Activated T-cell treated with anti-CD3 and anti-CD28 coated beads, Interleukin-2, amount 50 U/mL, for 48 hours (primary cell): ENCODE measurements at places on chromosomes 6 and 20.

- DNase-seq, result no peak
These were observed 41.0 kb upstream of the SMIM8 start for GRCh38 chr6:87281426-87281825.

DNA sequence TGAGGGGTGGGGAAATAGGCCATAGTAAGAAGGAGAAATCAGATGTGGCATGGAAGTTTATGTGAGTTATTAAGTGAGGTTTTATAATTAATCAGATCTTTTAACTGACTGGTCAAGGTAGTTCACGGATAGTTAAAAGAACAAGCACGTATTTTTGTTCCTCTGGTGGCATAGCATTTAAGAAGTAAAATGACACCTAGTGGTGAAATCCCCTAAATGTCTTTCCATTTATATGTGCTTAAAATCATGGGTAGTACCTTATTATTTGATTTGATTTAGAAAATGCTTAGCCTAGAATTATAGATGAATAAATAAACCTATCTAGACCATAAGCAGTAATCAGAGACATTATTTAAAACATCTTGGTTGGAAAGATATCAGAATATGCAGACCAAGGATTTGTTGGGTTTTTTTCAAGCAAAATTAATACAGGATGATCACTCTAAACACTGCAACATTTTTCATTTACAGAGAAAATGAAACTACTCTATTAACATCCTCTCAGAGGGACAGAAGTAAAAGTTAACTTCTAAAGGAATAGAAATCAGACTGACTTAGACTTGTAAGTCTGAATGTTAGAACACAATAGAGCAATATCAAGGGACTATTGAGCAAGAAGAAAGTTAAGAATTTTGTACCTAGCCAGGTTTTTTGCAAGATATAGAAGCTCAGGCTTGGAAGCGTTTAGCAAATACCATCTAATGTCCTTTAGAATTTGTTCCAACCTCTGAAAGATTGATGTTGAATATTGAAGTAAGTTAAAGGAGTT lies 81.1 kb downstream of the STXBP5 start:
- no peak for DNase-seq

DNA sequence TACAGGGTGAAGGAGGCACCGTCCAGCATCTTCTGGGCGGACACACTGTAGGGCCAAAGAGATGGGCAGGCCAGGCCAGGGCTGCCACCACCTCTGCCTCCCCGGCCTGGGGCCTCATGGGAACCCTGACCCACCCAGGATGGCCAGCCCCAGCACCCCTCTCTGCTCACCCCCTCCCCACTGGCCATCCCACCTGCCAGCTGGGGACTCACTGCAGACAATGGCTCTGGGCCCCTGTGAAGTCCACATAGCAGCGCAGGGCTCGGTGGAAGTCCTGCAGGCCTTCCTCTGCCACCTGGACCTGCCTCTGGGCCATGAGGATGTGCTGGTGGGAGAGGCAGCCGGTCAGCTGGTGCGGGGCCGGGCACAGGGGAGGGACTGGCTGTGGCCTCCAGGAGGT lies 3.6 kb upstream of the C20orf144 start:
- DNase-seq, result no peak

DNA sequence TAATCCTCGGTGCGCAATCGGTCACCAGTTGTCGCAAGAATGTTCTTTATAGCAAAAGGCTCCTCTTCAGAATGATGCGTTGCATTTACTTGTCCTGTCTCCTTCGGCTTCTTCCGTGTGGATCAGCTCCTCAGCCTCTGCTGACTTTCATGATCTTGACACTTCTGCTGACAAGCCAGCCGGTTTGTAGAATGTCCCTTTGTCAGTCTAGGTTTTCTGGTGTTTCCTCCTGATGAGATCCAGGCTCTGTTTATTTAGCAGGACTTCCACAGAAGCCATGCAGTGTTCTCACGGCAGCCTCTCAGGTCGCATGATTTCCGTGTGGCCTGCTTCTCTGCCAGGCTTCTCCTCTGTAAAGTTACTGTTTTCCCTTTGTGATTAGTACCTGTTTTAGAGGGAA lies 66.9 kb downstream of the STX11 start:
- no peak for DNase-seq

GRCh38 chr20:11687546-11688292 lies 230.0 kb upstream of the BTBD3 start:
- DNase-seq, result no peak
